Stimulated activated CD4-positive, alpha-beta T cell treated with anti-CD3 and anti-CD28 coated beads, Interleukin-4, amount 100 ng/mL, for 24 hours (primary cell): ENCODE measurements at places on chromosomes 12 and 14.

- peak; percentile 68 for DNase-seq
Measured at GRCh38 chr14:92677087-92677668, 71.2 kb downstream of the LGMN start.

DNA sequence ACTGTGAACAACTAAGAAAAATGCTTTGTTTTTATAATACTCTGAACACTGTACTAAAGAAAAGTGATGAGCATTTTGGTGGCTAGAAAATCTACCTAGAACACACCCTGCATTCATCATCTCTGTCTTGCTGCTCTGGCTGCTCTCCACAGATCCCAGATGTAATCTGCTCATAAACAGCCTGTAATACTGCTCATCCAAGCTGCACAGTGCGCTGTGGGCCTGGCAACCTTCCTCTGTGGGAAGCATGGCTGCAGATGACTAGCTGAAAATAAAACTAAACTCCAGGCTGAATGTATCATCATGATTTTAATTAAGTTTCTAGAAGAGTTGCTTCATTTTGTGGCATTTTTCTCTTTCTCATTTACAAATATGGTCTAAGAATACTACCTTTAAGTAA lies 200.7 kb downstream of the SLC2A13 start:
- no peak for DNase-seq

DNA sequence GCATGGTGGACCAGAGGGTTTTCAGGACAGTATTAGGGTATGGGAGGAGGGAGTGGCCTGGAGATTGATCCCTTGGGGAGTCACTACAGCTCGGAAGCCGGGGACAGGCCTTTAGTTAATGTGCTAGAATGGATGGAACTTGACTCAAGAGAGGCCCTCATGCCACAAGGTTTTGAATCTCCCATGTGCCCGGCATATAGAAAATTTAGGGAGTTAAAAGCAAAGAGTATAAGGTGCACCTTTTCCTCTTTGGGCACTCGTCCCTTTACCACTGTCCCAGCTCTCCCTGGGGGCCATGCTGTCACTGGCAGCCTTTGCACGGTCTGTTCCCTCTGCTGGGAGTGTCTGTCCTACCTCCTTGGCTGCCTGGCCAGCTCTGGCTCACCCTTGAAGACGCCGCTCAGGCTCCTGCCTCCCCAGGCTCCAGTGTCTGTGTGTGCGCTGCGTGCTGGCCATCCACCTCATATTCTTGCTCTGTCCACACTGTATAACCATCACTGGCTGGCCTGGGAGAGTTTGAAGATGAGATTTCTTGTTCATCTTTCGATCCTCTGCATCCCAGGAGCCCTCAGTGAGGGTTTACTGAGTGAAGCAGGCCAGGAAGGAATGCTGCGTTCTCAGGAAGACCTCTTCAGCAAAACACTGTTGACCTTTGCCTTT lies 161.3 kb downstream of the ZFP36L1 start:
- no peak for DNase-seq

DNA sequence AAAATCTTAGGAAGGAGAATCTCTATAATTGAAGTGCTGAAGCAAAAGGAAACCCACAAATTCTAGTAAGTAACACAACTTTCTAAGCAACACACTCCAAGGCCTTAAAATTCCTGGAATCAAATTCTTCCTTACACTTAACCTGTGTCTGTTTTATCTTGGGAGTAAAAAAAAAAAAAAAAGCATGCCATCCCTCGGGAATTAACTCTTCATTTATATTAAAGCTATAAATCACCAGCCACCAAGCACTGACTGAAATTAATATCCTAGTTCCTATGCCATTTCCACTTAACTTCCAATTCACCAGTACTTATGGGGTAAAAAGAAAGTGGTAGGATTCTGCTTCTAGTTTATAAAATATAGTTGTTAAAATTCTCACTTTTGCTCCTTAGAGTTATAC lies 238.1 kb downstream of the SLC25A21 start:
- no peak for DNase-seq

GRCh38 chr12:2163177-2163941 lies 110.6 kb downstream of the CACNA1C start:
- no peak for DNase-seq

DNA sequence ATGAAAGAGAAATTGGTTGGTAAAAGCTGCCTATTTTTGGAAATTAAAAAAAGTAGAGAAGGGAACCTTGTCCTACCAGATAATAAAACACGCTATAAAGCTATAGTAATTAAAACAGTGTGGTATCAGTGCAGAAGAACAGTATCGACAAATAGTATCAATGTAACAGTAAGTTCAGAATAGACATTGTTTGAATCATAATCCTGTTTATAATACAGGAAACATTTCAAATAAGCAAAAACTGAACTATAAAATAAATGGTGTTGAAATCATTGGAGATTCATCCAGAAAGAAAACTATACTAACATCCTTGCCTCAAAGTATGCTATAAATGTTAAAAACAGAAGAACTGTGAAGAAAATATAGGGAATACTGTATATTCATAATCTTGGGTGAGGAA lies 54.2 kb upstream of the NAP1L1 start:
- DNase-seq: no peak

GRCh38 chr12:63354969-63355368 lies 204.0 kb upstream of the AVPR1A start:
- DNase-seq: no peak

- DNase-seq: no peak
Measured at GRCh38 chr14:103581954-103582703, 19.4 kb downstream of the COA8 start.

DNA sequence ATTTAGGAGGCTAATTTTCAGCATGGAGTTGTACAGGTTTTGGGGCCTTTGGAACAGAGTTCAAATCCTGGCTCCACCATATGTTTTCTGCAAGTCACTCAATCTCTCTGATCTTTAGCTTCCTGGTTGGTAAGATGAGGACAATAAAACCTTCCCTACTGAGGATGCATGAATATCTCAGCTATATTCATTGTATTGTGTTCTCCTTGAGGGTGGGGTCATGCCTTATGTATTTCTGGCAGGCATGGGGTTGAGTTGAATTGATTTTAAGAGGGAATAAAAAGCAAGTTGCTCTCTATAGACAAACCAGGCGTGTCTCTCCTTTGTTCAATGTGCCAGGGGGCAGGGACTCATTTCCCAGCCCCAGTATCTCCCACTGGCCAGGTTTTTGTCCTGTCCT lies 173.1 kb downstream of the C12orf75 start:
- DNase-seq: no peak

GRCh38 chr12:64688715-64689114 lies 70.5 kb downstream of the GNS start:
- no peak for DNase-seq

- DNase-seq: no peak
Measured at GRCh38 chr14:95301527-95302187, 18.1 kb downstream of the CLMN start.

GRCh38 chr14:73386342-73386741 lies 72.0 kb downstream of the NUMB start:
- DNase-seq: no peak

DNA sequence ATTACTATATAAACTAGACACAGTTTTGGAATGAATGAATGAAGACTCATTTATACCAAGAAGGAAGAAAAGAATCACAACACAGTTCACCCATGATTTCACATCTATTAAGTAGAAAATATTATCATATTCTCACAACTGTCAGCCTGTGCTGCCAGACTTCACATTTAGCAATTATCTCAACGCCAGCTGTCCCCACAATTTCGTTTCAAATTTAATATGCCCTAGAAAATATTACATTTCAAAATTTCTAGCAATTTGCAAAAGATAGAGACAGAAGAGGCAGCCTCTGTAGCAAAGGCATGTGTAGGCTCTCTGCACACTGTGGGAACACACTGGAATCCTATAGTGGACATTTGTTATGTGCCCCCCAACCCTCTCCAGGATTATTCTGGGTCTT lies 83.6 kb downstream of the ANKS1B start:
- no peak for DNase-seq

DNA sequence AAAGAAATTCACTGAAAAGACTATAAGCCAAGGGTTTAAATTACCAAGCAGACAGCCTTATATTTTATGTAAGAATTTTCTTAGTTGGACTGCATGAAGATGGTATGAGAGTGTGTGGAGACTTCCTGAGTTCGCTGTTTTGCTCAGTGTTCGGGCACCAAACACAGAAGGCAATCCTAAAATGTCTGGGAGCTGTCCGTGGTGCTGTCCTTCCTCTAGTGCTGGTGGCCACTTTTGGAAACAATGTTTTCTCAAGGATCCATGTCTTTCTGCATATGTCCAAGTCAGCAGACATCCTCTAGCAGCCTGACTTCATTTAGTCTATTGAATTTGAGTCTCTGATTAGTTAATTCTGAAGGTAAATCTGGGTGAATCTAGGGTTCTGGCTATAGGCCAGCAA lies 135.8 kb downstream of the SLC8A3 start:
- peak; percentile 6 for DNase-seq

DNA sequence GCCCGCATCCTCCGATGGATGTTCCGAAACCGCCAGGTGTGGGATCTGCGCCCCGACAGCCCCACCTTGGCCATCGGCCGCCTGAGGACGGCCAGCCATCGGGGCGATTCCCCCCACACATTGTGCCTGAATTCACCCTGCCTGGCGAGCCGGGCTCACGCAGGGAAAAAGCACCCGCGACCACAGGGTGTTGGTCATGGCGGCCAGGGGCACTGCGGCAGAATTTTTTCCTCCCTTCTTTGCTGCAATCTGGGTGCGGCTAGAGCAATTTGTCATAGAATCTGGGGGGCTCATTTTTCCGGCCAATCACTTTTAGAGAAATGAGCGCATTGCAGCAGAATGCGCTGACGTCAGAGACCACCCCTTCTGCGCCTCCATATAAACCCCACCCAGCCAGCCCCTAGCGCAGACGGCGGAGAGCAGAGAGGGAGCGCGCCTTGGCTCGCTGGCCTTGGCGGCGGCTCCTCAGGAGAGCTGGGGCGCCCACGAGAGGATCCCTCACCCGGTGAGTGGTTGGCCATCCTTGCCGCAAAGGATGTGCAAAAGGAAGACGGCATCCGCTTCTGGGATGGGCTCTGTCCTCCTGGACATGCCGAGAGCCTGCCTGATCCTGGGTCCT lies at the start of gene MEG3:
Gene MEG3 (plus strand): TSS at position 406 of the 619 bp plus-strand sequence.
- DNase-seq: no peak

- no peak for DNase-seq
Measured at GRCh38 chr12:111773801-111774551, 7.2 kb downstream of the ALDH2 start.

DNA sequence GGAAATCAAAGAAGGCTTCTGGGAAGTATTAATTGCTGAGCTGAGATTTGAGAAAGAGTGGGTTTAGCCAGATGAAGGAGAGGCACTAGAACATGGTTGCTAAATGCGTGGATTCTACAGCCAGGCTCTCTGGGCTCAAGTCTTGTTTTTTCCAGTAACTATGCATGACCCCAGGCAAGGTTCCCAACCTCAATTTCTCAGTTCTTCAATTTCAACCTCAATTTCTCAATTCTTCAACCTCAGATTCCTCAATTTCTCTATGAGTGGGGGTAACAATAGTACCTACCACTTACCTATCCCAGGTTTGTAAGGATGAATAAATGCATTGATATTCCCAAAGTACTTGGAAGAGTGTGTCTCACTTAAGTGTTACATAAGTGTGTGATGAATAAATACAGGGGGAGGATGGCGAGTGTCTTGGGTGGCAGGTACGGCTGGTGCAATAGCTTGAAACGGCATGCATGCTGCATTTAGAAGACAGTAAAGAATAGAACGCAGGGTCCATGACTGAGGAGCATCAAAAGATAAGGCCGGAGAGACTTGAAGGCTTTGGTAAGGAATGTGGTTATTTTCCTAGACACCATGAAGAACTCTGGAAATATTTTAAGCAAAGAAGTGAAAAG lies 149.1 kb upstream of the ATP2B1 start:
- no peak for DNase-seq

- DNase-seq: no peak
Measured at GRCh38 chr14:22189881-22190280, 399.1 kb downstream of the DAD1 start.

GRCh38 chr12:57623811-57624390 lies 9.1 kb downstream of the B4GALNT1 start:
- DNase-seq: no peak
